NAMALWA (cell line): ENCODE measurements at places on chromosomes 4 and X.

DNA sequence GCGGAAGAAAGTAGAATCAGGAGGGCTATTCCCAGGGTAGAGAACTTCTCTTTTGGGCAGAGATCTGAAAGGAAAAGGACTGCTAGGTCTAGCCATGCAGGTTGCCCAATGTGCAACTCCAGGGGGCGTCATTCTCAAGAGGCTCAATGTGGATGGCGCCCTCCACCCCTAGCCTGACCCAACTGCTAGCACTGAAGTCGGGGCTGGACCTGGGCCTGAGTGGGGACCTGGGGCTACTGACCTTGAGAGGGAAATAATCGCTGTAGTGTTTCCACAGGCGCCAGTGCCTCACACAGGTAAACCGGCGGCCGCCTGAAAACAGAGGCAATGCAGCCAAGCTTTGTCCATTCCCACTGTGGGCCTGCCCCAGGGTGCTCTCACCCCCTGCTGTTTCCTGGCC, 6.1 kb downstream of the AWAT2 start:
- no peak for DNase-seq

DNA sequence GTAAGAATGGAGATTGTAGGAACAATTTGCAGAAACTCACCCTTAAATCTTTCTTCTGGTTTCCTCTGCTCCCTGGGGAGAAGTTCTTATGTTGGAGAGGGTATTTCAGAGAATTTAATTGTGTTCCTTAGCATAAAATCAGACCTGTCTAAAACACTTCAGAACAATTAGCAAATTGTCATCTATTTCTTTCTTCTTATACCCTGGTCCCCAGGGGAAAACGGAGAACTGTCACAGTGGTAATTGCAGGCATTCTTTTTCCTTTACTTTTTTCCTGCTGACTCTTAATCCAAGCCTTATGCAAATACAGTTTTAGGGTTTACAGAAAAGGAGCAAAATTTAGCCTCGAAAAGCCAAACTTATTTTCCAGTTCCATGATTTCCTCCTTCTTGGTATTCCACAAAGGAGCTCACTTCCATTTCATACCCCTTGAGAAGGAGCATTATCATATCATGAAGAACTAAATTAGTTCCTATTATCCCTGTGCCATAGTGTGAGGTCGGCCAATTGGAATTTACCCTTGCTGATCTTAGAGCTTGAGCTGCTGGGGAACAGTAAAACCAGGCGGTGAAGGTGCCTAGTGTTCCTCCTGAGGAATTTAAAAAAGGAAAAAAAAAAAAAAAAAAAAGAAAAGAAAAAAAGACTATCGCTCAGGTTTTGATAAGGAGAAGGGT, 173.8 kb downstream of the IL15 start:
- no peak for DNase-seq

- DNase-seq: no peak
These were observed 125.2 kb upstream of the KLHL4 start for GRCh38 chrX:87392369-87392768.

- DNase-seq: no peak
These were observed 3.4 kb downstream of the CTBP1 start for GRCh38 chr4:1245481-1246051.

DNA sequence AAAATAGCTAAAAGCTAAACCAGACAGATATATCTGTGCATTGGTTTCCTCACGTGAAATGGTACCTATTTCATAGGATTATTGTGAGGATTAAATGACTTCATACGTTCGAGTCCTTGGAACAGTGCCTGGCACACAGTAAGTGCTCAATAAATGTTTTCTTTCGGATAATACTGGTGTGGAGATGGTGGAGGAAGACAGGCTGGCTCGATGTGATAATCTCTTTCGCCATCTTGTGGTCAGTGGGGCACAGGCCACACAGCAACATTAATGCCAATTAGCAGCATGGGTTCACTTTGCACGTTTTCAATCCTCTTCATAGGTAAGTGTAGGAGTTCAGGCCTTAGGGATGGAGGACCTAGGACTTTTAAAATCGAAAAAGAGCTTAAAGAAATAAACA, 9.3 kb downstream of the PAGE4 start:
- DNase-seq: peak; percentile 45

- no peak for DNase-seq
These were observed 71.6 kb downstream of the PPARGC1A start for GRCh38 chr4:23818097-23818885.

GRCh38 chrX:100299559-100299958, 110.5 kb downstream of the PCDH19 start:
- DNase-seq: no peak

DNA sequence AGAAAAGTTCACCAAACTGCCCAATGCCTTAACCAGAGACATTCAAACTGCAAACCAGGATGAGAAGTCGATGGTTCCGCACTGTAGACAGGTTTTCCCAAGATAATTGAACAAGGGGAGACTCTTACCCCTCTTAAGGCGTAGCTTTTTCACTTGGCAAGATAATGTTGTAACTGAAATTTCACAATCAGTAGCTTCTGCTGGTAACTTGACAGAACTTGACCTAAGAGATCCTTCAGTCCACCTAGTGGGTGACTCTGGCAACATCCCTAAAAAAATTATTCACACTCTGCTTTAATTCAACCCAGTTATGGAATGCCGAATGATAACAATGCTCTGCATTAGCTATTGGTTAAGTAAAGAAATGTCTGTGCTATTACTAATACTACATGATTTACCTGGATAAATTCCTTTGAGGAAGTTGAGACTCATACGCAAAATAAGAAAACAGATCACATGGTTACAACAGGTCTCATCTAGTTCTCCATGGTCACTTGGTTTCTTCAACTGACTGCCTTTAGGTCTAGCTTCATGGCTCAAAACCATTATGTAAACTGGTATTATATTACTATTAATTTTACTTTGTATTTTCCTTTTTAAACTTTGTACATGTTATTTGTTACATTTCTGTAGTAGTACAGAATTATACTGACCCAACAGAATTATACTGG, 9.1 kb downstream of the ELF2 start:
- DNase-seq: peak; percentile 55

GRCh38 chrX:151984328-151984727, 9.9 kb upstream of the GABRE start:
- DNase-seq: no peak

DNA sequence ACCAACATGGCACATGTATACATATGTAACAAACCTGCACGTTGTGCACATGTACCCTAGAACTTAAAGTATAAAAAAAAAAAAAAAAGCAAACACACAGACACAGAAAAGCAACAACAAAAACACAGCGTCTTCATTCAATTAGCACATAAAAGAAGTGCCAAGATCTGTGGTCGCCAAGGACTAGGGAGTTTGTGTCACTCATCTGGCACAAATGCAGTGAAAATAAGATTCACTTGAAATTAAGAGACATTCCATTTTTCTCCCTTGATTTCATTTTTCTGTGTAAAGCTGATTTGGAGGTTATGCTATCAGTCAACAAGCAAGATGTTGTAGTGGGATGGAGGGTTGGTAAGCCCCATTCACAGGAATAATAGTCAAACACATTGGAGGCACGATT, 115.3 kb downstream of the FAT4 start:
- DNase-seq: no peak
